ENCODE measurements at places on chromosomes 3 and 15.

GRCh38 chr3:10619989-10620832, 114.8 kb upstream of the ATP2B2 start:
- DNase-seq: no peak

- no peak for DNase-seq
Measured at GRCh38 chr15:63156086-63156710, 1.1 kb downstream of the RPS27L start.

DNA sequence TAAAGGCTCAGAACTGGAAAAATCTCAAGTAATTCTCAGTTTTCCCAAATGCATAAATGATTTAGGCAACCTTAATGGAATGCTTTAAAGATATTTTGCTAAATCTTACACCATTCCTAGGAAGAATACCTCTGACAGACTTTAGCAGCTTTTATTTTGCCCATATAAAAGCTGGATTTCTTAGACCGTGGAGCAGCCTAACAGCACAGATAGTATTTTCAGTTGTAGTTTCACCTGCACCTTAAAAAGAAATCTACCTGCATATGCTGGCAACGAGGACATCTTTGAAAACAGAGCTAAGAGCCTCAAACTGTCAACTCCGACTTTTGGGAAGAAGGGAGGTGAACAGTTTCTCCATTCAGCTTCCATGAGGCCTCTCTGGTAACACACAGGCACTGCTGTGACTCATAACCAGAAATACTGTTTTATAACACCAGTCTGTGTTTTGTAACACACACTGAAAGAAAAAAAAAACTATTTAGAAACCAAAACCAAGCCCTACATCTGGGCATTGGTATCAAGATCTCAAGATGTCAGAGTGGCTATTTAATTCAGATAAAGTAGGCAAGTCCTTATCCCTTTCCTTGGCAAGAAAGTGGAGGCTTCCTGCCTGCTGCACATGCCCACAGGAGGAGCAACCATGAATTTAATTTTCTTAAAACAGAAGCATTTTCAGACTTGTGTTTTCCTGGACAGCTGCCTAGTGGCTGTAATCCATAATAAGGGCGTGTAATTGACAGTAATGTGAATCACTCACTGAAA, 181.5 kb upstream of the ICE2 start:
- DNase-seq: no peak

GRCh38 chr3:23288286-23288685, 85.2 kb downstream of the UBE2E2 start:
- DNase-seq: no peak

DNA sequence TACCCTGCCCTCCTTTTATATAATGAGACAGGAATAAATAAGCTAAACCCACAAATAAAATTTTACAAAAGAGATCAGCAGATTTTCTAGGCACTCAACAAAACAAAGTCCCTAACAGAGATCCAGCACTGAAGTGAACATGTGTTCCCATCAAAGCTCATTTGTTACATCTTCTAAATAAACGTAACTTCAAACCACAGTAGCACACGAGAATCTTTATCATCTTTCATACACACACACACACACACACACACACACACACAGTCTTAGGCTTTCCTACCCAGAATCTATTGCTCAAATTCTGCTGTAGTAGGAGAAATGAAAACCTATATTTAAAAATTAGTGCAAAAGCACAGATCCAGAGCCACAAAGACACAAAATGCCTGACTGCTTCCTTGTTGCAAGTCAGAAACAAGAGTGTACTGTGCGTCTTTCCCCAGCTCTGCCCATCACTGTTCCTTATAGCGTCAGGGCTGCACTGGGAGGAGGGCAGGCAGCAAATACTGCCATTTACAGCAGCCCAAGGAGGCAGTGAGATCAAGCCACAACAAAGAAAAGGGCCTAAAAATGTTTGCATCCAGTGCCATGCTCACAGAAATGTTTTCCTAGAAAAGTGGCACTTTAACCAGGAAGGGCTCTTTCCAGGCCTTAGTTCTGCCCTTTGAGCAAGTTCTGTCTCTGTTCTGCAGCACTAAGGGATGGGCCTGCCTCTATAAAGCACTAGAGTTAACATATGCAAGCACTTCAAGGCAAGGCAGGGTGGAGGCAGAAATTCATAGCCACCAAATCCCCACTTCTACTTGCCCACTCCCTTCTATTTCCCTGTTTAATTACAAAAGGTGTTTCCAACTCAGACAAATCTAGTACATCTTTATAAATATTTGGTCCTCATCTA, 6.0 kb downstream of the IP6K1 start:
- no peak for DNase-seq
